Activated CD4-positive, CD25-positive, alpha-beta regulatory T cell (primary cell): ENCODE measurements at places on chromosomes 3 and 15.

DNA sequence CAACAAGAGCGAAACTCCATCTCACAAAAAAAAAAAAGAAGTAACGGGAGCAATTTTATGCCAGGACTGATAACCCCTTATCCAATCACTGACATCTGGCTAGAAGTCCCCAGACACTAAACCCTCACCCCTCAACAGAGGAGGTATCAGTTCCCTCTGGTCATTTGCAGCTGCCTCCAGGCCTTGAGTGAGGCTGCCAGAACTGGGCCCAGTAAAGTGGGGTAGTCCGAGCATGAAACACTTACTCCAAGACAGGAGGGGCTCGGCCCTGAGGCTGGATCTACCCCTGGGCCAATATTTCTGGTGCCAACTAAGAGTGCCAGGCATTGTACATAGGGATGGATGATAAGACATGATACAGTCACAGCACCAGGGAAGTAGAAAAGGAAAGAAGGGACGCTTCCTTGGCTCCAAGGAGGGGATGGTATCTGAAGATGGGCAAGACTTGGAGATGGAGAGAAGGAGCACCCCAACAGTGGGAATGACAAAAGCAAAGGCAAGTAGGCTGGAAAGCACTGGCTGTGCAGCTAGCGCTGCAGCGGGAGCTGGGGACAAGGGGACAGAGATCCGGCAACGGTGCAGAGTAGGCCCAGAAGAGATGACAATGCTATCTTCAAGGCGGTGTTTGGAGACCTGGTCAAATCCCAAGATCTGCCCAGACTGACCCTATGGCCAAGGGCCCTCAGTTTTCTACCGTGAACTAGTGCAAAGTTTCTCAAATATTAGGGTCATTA is 2.2 kb downstream of the XXYLT1 start:
- no peak for DNase-seq

- DNase-seq = no peak
These were observed 100.1 kb downstream of the TPRA1 start for GRCh38 chr3:127490271-127491023.

GRCh38 chr3:147298511-147298982 is 107.8 kb downstream of the ZIC4 start:
- no peak for DNase-seq

- no peak for DNase-seq
These were observed 451 bp downstream of the ONECUT1 start for GRCh38 chr15:52789601-52790168.

DNA sequence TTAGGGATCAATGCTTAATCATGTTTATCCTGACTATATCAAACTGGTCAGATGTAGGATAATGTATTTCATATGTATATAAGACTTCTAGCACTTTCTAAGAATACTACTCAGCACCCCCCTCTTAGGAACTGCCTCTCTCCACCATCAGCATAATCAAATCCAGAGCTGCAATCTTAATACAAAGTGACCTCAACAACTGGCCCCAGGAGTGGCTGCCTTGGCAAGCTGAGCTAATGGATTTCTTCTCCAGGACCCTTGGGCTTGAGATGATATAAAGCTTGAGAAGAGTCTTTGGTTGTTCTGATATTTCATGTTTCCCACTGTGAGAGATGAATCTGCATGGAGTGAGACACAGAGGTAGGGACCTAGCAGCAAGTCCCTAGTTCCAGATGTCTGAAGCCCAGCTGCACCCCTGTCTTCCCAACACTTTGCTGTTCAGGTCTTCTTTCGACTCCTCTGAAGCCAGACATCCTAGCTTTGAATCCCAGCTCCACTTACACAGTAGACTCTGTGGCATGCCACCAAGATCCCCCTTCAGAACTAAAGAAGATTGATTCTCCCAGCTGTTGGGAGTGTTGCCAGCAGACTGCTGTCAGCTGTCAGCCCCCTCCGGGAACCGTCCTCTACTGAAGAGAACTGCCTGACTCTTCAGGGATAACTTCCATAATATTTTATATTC is 309.3 kb upstream of the UBE2E2 start:
- no peak for DNase-seq

GRCh38 chr15:79447060-79447459 is 14.9 kb downstream of the MINAR1 start:
- DNase-seq = no peak

GRCh38 chr3:65170390-65171042 is 482.7 kb upstream of the ADAMTS9 start:
- DNase-seq = no peak

DNA sequence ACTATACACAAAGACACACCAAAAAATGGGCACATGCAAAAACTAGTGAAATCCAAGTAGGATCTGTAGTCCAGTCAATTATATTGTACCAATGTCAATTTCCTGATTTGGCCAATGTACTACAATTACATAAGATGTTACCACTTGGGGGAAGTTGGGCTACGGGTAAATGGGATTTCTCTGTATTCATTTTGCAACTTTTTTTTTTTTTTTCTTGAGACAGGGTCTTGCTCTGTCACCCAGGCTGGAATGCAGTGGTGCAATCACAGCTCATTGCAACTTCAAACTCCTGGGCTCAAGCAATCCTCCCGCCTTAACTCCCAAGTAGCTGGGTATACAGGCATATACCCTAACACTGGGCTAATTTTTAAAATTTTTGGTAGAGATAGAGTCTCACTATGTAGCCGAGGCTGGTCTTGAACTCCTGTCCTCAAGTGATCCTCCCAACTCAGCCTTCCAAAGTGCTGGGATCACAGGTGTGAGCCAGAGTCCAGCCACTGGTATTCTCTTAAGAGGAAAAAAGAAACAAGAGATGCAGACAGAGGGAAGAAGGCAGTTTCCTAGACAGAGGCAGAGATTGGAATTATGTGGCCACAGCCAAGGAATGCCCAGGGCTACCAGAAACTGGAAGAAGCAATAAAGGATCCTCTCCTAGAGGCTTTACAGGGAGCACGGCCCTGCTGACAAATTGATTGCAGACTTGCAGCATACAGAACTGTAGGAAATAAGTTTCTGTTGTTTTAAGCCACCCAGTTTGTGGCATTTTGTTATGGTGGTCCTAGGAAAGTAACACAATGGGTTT is 33.3 kb downstream of the TFDP2 start:
- no peak for DNase-seq

DNA sequence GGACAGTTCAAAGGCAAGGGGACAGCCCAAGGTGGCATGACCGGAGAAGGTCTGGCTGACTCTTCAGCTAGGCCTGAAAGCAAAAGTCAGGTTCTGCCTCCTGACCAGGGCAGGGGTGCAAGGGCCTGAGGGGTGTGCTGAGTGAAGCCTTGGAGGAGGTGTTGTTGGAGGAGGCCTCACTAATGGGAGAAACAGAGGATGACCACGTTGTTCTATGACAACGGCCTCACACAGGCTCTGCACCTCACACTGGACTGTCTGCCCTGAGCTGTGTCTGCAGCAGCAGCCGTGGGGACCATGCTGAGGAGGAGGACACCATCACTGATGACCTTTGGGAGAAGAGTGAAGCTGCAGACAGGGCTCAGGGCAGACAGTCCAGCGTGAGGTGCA is 116.9 kb upstream of the ABHD17C start:
- DNase-seq = no peak
